Activated T-helper 2 cell treated with anti-CD3 and anti-CD28 coated beads, Interferon-gamma antibody, Interleukin-2, Interleukin-4, amounts not matched to agents 10 μg/mL and 5 μg/mL and 100 μg/mL, durations not matched to agents 14 hours and 24 hours and 36 hours (primary cell): ENCODE measurements at places on chromosomes 5 and 9. TPM values are rescaled to one million over a fixed set of nuclear protein-coding genes. Genes with fewer than 3 reads are reported as not detected.

The PHF24 gene
- 0.11 TPM in 1 of 2 replicates, not detected in the other for total RNA-seq

The HTR4 gene
- not detected in 2 replicates for total RNA-seq

The DND1 gene
- 3.2 and 3.5 TPM in 2 replicates for total RNA-seq

DNA sequence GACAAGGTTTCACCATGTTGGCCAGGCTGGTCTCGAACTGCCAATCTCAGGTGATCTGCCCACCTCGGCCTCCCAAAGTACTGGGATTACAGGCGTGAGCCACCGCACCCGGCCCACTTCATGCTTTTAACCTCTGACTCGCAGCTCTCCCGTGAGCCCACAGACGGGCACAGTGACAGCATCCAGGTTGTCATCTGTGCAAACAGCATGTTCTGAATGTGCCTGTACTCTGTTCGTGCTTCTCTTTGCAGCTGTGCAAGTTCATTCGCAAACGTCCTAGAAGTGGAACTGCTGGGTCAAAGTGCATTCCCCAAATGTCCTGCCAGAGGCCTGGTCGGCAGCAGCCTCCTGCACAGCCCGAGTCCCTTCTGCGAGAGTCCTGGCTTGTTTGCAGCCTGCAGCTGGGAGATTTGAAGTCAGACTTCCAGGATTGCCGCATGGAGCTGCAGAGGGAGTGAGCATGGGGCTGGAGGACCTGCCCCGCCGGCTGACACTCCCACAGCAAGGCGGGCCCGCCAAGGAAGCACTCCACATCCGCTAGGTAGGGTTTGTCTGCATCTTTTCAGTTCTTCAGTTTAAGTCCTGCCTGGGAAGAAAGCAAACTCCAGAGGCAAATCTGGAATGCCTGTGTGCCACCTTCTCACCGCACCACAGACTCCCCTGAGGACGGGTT lies 3.4 kb downstream of the BRD3OS start:
- peaks cover 14% of the 10 kb centered on the region for H3K36me3 ChIP-seq
- peaks cover 4% of the 10 kb centered on the region for H3K4me1 ChIP-seq
- H3K4me3 ChIP-seq = no peak overlapping the region
- no peak overlapping the region for H3K27ac ChIP-seq
- H3K27me3 ChIP-seq = no peaks in the 10 kb centered on the region
- DNase-seq = no peak

- H3K4me3 ChIP-seq = no peak overlapping the region
- H3K4me1 ChIP-seq = peaks cover 22% of the 10 kb centered on the region
- no peaks in the 10 kb centered on the region for H3K27me3 ChIP-seq
- peaks cover 6% of the 10 kb centered on the region for H3K36me3 ChIP-seq
- H3K27ac ChIP-seq = no peak overlapping the region
These were observed 189.8 kb downstream of the ARHGAP26 start for GRCh38 chr5:142959683-142960657.

DNA sequence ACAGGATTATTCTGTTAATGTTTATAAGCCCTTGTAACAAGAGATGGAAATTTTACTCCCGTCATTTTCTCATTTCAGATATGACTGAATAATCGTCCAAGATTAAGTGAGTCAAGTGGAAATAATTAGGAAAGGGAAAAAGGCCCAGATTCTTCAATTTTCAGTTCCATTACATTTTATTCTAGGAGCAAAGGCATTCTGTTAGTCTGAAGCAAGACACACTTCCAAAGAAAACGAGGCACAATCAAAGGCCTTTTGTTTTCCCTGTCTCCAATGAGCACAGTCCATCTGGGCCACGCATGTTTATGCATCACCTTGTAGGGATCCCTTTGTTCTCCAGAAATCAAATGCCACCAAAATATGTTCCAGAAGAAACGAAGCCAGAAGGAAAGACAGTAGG lies 382.9 kb upstream of the RFX3 start:
- no peak overlapping the region for H3K27ac ChIP-seq
- no peaks in the 10 kb centered on the region for H3K27me3 ChIP-seq
- H3K36me3 ChIP-seq = peaks cover 27% of the 10 kb centered on the region
- DNase-seq = no peak
- peaks cover 52% of the 10 kb centered on the region for H3K4me1 ChIP-seq
